Amniotic stem cell (primary cell): ENCODE measurements at places on chromosomes 12 and 14.

DNA sequence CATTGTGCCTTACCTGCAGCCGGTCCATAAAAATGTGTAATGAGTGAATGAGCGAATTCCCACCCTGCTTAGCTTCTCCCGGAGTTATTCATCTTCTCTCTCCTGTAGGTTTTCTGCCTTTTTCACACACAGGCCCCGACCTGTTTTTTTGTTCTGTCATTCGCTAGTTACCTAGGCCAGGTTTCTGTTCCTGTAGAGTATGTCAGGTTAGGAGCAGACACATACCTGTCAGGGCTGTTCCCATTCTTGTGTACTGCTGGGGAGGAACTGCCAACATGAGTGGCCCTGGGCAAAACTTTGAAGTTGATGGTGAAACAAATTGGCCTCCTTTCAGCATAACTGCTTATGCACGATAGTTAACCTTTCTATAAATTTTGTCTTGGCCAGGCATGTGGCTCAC lies 140.1 kb downstream of the SYNE2 start:
- no peak for DNase-seq

DNA sequence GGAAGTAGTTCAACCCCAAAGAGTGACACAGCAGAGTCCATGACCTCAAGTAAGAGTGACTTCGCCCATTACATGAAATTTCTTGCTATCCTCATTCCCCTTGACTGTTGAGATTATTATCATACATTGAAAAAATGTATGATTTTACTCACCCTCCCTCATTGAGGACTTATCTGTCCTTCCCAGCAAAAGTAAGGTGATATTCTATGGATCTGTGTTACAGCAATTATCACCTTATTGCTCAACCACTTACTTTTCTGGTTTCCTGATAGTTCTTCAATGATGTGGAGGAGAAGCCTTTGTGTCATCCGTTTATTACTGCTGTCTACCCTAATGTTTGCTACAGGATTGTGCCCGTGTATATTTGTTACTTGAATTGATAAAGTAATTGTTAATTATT lies 306.2 kb downstream of the TRHDE start:
- no peak for DNase-seq

GRCh38 chr14:100067971-100068959 lies 3.0 kb downstream of the EVL start:
- no peak for DNase-seq

- DNase-seq = no peak
Measured at GRCh38 chr14:104548802-104549535, 30.6 kb upstream of the C14orf180 start.

- DNase-seq = peak; percentile 54
Measured at GRCh38 chr14:22819151-22819988, 4.1 kb upstream of the SLC7A7 start.

- DNase-seq = no peak
Measured at GRCh38 chr14:90986510-90986909, 73.9 kb downstream of the RPS6KA5 start.

DNA sequence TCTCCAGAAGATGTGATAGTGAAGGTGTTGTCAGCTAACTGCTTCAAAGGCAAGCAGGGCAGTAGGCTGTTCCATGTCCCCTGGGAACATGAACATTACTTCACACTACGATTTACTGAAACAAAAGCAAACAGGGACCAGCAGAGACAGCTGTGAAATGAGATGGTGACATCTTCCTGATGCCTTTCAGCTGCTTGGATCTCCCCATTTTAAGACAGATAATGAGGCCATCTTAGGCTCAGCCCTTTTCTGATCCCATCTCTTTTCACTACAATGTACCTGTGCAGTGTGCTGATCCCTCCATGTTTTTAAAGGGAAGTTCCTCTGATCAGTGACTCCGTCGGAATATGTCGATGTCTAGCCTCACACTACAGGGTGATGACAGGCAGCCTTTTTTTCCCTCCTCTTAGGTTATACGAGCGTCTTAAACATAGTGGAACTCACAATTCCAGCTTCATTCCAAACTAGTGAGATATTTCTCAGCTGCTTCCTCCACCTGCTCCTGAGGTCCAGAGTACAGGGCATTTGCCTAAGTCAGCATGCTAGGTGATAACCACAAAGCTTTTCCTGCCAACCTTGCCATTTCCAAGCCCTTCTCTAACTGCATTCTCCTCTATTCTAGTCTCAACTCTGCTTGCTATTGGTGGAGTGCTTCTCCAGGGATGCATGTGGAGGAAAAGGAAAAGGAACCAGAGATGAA lies 87.6 kb upstream of the EGLN3 start:
- DNase-seq = no peak

GRCh38 chr14:44396226-44396625 lies 110.9 kb downstream of the FSCB start:
- no peak for DNase-seq

DNA sequence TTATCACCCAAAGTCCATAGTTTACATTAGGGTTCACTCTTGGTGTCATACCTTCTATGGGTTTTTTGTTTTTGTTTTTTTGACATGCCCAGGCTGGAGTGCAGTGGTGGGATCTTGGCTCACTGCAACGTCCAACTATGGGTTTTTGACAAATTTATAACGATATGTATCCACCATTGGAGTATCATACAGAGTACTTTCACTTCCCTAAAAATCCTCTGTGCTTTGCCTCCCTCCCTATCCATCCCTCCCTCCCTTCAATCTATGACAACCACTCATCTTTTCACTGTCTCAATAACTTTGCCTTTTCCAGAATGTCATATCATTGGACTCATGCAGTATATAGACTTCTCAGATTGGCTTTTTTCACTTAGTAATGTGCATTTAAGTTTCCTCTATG lies 139.0 kb upstream of the CCDC198 start:
- no peak for DNase-seq

GRCh38 chr12:24015833-24016160 lies 66.3 kb upstream of the SOX5 start:
- no peak for DNase-seq

DNA sequence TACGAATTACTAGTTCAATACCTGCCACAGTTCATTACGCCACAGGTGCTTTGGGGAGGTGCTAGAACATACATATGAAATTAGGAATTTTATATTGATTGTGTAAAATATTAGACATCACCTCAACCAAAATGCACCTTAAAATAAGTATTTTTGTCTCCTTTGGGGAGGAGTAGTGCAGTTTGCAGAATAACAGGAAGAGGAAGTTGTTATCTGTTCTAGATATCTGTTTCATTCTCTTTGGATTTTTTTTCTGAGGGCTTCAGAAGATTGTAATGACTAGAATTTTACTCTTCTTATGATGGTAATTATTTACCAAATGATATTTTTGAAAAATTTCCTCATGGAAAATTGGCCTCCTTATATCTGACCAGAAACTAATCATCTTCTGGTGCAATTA lies 9.9 kb upstream of the GYS2 start:
- no peak for DNase-seq
